ENCODE measurements at places on chromosomes 5 and 9.

DNA sequence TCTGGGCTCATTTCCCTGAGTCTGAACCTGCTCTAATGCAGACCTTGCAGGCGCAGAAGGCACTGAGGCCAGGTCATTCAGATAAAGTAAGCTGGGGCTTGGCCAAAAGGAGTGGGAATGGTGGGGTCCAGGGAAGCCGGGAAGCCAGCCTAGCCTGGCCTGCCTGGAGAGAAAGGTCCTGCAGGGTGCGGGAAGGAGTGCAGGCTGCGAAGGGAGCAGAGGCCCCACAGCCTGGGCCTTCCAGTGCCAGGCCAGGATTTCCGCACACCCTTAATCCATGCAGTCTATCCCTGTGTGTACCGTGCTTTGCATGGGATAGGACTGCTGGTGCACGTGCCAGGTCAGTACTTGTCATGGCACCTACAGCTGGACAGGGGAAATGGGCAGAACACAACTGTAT is 3.6 kb upstream of the STING1 start:
- no peak for DNase-seq

- DNase-seq, result peak; percentile 2
Observed at GRCh38 chr5:112419164-112419985, at the start of gene EPB41L4A. Gene EPB41L4A (minus strand): TSS chr5:112419277. CDS start chr5:112419039, 238 bp downstream.

DNA sequence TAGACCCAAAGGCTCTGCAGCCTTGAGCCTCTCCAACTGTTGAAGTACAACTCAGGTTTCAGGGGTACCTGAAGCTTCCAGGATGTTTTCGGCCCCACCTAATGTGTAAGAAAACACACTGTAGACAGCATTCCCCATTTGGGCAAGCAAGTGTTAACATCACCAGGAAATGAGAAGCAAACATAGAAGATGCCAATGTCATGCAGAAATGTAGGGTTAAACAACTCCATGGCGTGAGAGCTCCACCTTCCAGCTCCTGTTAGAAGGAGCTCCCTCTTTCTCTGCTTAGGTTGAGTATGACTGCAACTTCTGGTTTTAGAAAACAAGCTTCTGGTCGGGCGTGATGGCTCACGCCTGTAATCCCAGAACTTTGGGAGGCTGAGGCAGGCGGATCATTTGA is 31.0 kb upstream of the DENND1A start:
- DNase-seq, result no peak

GRCh38 chr9:122090287-122090883 is 2.7 kb downstream of the TTLL11 start:
- no peak for DNase-seq

DNA sequence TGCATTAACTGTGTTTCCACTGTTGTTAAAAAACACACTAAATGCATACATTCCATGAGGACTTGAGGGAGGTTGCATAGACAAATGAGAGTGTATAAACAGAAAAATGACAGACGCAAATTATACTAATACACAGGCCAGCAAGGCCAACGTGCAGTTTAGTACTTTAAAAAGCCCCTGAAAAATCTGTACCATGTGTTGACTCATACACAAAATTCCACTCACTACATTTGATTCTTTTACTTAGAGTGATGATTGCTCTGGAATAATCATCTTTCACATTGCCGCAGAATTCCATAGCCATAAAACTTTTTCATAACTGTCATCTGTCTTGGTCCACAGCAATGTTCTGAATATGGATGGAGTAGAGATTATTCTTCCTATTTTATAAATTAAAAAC is 215.7 kb downstream of the FAM114A2 start:
- no peak for DNase-seq

DNA sequence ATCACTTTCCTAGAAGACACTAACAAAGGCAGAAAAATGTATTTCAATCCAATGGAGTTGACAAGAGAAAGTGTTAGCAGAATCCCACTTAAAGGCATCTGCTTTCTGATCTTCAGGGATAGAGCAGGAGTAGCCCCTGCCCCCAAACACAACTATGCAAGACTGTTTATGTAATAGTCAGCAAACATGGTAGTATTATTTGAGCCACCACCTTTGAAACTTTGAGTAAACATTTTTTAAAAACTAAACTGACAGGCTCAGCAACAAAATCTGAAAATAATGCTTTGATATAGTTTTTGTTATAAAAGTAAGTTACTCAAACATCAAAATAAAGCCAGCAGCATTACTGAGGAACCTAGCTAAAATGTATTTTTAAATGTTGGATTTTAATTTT is 4.8 kb downstream of the ELL2 start:
- DNase-seq, result no peak

- peak; percentile 62 for DNase-seq
Observed at GRCh38 chr5:142748568-142749249, 21.5 kb upstream of the ARHGAP26 start.

GRCh38 chr5:154593071-154593470 is 115.0 kb upstream of the HAND1 start:
- DNase-seq, result no peak

- no peak for DNase-seq
Observed at GRCh38 chr9:125881042-125881441, 133.9 kb downstream of the PBX3 start.

Data from activated CD4-positive, alpha-beta T cell treated with anti-CD3 and anti-CD28 coated beads for 48 hours (primary cell).